ENCODE measurements at places on chromosomes 2 and 18.
A peak's percentile ranks its signal among the peaks of the same experiment; 100 is the strongest.

GRCh38 chr18:56085551-56085950, 497.6 kb upstream of the TCF4 start:
- DNase-seq = peak; percentile 55

DNA sequence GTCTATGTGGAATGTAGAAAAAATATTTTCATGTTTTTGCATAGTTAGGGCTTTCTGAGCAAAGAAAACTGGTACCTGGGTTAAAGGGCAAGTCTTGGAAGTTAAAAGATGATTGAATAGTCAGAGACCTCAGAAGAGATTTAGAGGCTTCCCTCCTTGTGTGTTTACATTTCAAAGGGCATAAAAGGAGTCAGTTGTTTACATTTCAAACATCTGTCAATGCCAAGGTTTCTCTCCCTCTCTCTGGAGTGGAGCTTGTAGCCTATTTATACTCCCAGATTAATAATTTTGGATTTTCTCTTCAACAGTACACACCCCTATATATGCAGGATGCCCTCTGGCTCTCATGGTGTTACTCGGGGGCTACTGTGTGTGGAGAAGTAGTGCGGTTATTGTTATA, 8.6 kb downstream of the M1AP start:
- DNase-seq = no peak

DNA sequence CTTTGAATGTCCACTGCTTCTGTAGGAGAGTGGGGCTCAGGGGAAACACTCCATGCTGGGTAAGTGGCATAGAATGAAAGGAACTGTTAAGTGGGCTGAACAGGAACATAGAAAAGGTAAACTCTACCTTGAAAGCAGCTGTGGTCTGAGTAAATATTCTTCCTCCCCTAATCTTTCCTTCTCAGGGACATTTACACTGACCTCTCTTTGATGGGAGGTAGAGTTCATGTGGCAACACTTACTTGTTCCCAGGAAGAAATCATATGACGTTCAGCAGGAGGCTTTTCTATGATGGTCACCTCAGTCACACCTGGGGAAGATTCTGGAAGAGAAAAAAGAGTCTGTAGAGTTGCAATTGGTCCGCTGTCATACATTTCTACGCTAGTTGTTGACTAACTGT, 10.2 kb downstream of the TPGS2 start:
- DNase-seq = no peak

- DNase-seq = no peak
These were observed 181.0 kb downstream of the C1D start for GRCh38 chr2:67881816-67882215.

Data from uterus (tissue), 4 donors.